ENCODE measurements at places on chromosomes 6 and 20.

- DNase-seq, result no peak
These were observed 34.3 kb downstream of the PRSS35 start for GRCh38 chr6:83546636-83547035.

DNA sequence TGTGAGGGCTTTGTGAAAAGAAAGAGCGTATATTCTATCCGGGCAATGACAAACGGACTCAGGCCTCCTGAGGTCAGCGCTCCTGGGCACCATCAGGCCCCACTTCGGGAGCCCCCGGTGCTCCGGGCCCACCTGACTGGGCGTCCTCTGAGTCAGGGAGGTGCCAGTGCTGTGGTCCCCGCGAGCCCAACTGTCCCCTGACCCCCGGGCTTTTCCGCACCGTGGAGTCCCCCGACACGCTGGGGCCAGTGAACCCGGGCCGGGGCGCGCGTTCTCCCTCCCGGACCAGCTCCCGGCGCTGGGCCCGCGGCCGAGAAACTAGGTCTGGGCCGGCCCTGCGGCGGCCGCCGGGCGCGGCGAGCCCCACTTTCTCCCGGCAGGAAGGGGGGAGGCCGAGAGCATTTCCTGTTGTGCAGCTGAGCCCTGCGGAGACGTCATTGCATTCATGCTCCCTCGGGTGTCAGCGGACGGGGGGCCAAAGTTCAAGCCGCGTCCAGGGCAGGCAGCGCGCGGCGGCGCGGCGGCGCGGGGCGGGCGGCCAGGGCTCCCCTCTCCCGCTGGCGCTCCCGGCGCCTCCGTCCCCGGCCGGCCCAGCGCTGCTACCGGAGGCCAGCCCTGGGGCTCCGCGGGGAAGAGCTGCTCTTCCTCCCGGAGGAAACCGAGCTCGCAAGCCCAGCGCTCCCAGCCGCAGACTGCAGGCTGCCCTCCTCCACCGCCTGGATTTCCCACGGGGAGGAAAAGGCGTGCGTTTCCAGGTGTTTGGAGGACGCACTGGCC lies 18.3 kb downstream of the HIVEP2 start:
- DNase-seq, result peak; percentile 93

- DNase-seq, result no peak
These were observed 8.4 kb upstream of the SPINT3 start for GRCh38 chr20:45523821-45524220.

- DNase-seq, result no peak
These were observed 13.3 kb downstream of the GMPR start for GRCh38 chr6:16251706-16252105.

- DNase-seq, result no peak
These were observed 3.1 kb downstream of the LRP11 start for GRCh38 chr6:149860834-149861602.

- no peak for DNase-seq
These were observed 393.6 kb upstream of the JAG1 start for GRCh38 chr20:11067359-11067758.

DNA sequence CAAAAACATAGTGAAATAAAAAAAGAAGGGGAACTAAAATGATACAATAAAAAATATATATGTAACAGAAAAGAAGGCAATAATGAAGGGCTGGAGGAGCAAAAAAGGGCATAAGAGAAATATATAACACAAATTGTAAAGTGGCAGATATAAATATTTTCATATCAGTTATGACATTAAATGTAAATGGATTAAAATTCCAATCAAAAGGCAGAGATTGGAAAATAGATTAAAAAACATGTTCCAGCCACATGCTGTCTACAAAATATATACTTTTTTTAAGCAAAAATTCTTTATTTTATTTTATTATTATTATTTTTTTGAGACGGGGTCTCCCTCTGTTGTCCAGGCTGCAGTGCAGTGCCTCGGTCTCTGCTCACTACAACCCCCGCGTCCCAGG lies 23.9 kb upstream of the NT5E start:
- DNase-seq, result no peak

DNA sequence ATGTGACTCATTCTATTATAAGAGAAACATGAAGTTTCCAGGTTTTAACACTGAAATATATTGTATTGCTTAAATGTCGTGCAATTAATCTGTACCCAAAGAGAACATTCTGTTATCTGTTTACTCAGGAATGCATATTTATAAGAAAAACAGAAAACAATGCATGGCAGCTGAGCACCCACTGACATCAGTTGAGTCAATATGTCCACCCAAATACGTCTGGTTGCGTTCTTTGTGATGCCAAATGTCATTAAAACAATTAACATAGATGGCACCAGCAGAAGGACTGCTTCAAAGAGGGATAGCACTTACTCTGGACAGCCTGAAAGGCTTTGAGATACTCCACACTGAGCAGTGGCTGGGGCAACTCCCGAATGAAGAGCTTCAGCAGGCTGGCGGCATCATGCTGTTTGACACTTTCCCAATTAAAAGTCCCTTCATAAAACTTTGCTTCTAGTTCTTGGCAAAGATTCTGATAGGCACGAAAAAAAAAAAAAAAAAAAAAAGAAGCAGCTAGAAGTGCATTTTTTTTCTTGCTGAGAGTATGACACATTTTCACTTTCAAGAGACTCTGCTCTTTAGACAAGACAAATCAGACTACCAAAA lies 102.3 kb downstream of the ARHGAP18 start:
- no peak for DNase-seq

- DNase-seq, result no peak
These were observed 25.4 kb upstream of the CCN2 start for GRCh38 chr6:131976545-131977061.

DNA sequence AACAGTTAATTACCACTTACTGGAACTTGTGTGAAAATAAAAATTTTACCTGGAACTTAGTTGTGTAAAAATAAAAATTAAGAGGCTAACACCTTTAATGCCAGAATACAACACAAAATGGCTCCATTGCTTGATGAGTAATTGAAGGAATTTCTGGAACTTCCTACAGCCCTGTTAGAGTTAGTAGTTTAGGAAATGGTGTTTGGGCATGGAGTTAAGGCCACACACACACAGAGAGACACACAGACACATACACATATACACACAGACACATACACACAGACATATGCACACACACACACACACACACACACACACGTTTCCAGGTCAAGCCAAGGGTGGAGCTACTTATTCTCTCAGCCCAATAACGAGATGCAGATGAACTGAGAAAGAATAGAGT lies 20.6 kb upstream of the CST3 start:
- no peak for DNase-seq

DNA sequence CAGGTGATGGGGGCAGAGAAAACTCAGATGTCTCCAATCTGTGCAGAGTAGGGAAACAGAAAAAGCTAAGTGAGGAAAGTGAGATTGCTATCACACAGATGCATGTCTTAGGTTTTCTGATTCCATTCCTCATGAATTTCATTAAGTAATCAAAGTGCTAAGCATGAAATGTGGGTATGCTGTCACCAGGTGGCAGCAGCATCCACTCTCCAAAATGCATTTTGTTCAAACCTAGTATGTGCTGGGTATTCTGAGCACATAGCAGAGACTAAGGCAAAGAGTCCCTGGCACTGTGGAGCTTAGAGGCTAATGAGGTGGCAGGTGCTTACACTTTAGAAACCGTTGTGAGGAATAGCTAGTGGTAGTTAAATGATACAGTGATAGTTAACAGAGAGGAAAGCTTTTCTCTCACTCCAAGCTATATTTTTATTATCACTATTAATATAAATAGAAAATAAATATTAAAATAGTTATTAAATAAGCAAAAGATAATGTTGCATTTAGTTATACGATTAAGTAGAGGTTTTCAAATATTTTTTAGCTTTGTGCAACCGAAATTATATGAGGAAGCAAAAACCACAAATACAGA lies 179.5 kb downstream of the CDH26 start:
- no peak for DNase-seq

DNA sequence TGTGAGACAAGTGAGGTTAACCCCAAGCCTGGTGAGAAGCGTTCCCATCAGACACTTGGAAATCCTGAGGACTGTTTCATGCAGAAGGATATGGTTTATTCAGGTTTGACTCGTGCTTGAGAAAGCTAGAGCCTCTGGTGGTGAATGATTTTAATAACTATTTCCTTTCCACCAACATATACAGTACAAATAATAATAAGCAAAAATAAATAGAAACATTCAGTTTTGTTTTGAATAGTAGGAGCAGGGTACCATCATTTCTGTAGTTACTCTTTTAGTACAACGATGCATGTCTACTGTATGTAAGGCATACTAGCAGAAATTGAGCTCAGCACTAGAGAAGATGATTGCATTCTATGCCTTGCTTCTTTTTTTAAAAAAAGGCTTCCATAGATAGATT lies 33.5 kb downstream of the PLG start:
- no peak for DNase-seq

GRCh38 chr20:45305262-45305661 lies 1.4 kb upstream of the RBPJL start:
- no peak for DNase-seq

GRCh38 chr6:20458027-20458894 lies 56.6 kb downstream of the E2F3 start:
- DNase-seq, result no peak

DNA sequence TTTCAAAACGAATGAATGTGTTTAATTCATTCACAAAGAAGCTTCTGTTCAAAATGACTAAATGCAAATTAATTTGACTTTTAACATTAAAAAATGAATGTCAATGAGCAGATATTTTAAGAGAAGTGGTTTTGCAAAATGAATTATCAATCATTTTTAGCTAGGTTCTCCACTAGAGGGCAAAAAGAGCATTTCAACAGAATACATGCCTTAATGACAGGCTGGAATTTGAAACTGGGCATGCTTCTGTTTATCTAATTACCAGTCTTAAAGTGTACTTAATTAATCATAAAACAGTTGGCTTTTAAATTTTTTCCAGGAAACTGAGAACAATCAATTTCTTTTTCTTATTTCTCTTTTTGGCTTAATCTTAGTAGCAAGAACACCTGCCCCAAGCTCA lies 63.8 kb upstream of the TINAG start:
- no peak for DNase-seq

DNA sequence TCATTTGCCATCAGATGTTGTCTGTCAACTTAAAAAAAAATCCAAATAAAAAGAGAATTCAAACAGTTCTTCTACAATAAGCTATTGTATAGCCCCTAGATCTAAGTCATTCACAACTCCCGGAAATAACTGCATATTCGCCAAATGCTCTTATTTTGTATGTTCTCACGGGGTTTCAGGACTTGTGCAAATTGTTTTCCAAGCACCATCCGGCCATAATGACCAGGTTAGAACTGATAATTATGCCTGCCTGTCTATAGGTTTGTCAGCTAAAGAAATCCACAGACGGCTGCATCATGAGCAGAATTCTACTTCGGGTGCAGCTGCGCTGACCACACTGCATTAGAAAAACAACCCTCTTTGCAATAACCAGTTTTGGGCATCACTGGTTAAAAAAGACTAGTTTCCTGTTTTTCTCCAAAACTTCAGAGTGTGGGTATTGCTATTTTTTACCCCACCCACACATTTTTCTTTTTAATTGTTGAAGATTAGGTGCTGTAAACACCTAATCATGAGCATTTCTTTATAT lies 87.7 kb downstream of the HIVEP2 start:
- DNase-seq, result no peak

- peak; percentile 71 for DNase-seq
These were observed 40.1 kb downstream of the OR2B2 start for GRCh38 chr6:27871924-27872638.

GRCh38 chr20:46388937-46389336 lies 17.5 kb downstream of the ELMO2 start:
- DNase-seq, result no peak

DNA sequence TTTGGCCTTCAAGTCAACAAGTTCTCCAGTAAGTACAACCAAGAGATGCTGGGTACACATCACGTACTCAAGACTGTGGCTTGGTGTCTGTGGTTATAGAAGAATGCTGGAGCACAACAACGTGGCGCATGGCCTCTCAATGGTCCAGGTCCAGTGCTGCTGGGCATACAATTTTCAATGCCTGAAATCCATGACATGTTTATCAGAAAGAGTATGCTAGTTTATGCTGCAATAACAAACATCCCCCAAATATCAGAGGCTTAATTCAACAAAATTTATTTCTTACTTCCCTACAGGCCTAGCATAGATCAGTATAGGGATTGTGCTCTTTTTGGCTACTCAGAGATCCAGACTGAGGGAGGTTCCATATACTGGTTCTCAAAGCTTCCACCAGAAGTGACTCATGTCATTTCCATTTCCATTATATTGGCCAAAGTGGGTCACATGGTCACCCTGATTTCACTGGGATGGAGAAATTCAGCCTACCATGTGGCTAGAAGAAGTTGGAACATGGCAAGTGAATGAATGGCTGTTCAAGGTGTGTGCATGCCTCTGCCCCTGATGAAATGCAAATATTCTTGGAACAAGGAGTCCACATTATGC lies 33.3 kb upstream of the KIF16B start:
- DNase-seq, result no peak
